Fibroblast of upper back skin (primary cell): ENCODE measurements at places on chromosomes 3 and 15.

DNA sequence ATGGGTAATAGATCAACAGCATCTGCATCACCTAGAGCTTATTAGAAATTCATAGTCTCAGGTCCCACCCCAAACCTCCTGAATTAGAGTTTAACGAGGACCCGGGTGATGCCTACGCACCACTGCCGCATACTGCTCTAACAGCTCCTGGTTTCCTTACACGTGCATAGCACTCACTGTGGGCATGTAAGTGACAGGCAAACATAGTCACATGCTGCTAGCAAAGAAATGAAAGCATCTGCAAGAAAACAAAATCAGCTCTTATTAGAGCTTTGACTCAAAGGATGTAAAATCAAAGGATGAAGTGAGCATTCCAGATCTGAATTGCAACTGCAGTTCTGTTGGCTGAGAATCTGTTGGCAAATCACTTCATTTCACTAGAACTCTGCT, 19.1 kb upstream of the RIOX2 start:
- no peak for DNase-seq

DNA sequence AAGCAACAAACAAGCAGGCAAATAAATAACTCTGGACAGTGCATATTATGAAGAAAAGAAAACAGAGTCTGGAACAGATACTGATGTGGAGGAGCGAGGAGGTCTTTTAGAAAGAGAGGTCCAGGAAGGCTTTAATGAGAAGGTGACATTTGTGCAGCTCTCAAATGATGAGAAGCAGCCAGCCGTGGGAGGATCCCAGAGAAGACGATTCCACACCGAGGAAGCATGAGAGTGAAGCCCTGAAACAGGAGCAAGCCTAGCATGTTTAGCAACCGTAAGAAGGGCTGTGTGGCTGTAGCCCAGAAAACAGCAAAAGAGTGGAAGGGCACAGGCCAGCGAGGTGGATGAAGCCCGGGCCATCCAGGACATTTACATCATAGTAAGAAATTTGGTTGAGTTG, 93.1 kb downstream of the RAD18 start:
- no peak for DNase-seq

DNA sequence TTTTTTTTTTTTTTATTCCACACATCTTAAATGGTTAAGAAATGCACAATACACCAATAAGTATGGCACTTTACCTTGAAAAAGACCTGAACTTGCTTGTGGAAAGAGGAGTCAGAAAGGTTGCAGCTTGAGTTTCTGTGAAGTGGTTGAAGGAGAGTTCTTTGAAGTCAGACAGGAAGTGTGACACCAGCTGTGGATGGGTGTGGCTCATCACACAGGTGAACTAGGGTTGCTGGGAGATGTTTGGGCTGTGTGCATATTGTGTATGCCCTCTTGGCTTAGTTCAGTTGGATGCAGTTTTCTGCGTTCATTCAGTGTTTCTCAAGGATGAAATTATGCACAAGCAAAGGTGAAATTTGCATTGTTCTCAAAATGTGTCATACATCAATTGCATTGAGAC, 6.3 kb downstream of the AEN start:
- DNase-seq = no peak

DNA sequence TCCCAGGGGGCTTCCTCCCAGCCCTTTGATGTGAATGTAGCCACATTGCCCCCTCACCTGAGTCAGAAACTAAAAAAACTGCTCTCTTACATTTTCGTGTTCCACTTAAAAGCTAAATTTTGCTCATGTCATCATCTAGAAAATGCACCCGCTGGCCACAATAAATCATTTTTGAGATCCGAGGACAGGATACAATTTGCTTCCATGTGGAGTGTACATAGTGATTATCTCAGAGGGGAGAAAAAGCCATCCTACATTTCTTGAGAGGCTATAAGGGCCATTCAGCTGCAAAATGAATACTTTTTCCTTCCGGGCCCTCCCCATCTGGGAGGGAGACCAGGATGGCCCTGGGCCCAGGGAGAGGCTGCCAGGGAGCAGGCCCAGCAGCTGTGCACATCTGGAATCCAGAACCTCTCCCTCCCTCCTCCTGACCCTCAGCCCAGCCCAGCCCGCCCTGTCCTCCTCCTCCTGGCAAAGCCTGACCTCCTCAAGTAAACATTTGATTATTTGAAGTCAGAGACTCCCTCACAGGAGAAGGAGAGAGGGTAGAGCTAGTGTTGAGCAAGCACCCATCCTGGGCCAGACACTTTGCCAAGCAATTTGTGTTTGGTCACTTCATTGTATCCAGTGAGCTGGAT, 59.1 kb downstream of the CORO2B start:
- peak; percentile 54 for DNase-seq

DNA sequence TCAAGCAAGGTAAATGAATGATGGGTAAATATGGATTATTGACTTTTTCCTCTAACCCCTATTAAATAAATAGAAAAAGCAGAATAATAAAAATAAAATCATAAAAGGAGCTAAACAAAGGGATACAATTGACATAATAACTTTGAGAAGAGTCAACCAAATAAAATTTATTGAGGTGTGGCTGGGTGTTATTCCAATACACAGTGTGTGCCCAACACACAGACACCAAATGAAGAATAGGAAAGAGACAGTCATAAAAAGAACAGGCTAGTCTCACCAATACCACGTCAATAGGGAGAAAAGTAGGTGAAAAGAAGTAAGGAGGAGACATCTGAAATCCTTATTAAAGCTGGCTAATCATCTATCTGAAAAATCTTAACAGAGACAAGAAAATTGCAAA, 127.1 kb downstream of the ZBBX start:
- no peak for DNase-seq

DNA sequence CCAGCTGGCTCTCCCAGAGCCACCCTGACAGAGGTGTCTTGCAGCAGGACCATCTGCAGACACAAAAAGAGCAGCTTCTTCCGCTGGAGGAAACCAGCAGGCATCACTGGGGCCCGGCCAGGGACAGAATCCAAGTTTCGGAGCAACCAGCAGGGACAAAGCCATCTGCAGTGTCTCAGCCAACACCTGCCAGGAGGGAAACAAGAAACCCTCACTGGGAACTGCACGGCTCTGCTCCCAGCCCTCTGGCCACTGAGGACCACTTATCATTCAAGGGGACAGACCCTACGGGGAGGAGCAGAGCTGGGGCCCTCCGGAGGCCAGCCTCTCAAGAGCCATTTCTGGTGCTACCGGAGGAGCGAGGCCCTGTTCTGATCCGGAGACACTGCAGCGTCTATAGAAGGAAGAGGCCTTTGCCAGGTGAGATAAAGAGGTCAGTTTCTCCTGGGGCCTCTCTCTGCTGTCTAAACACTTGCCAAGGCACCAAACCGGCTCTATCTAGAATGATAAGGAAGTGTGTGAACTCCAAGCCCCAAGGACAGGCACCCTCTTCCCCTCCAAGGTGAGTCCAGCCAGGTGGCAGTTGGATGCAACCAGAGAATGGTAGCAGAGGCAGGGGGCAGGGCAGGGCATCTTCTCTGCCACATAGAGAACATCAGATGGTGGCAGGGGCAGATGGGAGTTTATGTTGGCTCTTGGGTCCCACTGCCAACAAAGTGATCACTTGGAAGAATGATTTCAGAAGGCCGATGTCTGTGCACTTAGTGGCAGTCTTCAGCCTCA, 89.0 kb downstream of the CHSY1 start:
- DNase-seq = no peak

DNA sequence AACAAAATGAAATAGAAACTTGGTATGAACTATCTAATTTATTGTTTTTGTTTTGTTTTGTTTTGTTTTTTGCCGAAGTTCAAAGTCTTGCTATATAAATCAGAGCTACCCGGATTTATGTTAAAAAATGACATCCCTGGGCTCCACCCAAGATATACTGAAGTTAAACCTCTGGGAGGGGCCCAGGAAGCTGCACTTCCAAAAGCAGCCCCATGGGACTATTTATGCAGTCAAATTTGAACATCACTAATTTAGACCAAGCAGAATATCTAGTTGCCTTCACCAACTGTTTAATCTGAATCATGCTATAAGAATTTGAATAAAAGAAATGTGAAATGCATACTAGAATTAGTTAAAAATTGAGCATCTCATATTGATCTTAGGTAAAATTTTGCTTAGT, 32.2 kb downstream of the PEX5L start:
- DNase-seq = no peak

GRCh38 chr3:65619888-65620287, 418.8 kb downstream of the MAGI1 start:
- no peak for DNase-seq

DNA sequence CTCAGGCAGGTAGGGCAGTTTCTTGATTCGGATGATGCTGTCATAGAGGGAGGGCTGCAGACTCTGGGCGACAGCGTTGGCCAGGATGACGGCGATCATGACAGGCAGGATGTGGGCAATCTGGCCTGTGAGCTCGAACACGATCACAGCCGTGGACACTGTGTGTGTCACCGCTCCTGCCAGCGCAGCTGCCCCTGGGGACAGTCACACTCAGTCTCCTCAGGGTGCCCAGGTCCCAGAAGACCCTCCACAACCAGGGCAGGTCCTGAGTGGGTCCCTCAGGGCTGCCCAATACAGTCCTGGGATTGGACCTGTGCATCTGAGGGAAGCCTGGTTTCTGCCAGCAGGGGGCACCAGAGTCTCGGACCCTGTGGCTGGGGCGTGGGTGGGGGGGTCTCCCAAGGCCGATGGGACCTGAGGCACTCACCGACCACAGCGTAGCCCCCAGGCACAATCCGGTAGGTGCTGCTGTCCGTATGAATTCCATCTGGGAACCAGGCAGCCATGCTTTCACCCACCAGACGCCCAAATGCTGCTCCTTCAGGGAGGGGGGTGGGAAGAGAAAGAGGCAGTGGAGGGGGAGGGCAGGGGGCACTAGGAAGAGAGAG, 7.2 kb downstream of the CLCN2 start:
- DNase-seq = no peak

- DNase-seq = peak; percentile 4
Measured at GRCh38 chr3:98343647-98344507, 9.8 kb upstream of the OR5K4 start.

DNA sequence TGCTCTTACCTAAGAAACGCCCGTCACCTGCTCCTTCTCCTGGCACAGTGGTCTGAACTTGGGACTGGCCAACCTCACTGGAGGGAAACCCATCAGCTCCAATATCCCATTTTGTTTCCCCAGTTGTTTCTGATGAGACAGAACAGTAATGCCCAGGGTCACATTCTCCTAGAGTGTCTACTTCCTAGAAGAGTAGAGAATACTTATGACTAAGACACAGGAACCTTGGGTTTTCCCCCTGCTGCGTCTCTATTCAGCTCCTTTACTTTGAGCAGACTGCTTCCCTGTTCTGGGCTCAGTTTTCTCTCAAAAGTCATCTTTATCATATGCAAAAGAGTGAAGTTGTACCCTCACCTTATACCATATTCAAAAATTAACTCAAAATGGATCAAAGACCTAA, 79.4 kb downstream of the POLR2M start:
- DNase-seq = no peak

- DNase-seq = peak; percentile 67
Measured at GRCh38 chr3:170992854-170993253, 33.7 kb downstream of the SLC2A2 start.

DNA sequence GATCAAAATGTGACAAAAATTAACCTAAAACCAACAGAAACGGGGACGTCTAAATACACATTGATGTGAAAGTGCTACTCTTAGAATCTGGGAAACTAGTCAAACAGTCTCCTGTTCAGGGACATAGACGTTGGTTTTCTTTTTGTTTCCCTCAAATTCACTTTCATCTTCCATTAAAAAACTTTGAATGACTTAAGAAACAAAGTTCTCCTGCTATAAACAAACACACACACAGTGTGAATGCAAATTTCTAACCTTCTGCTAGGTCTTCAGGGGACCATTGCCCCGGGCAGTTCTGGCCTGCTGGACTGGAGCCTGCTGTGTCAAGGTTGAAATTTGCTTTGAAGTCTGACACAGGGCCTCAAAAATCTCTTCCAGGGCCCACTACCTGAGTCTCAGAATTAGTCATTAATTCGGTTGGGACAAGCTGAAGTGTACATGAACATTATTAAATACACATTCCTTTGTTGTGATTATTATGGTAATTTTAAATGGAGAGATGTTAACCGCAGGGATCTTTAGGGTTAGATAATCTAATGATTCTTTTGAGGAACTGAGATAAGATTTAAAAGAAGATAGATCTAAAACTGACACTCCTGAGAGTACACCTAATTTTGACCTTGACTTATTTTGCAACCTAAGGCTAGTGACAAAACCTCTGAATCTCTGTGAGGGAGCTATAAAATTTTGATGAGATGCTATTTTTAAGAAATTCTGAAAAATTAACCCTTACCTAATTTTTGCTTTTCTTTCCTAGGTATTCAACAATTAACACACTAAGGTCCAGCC, 1260.4 kb downstream of the ROBO1 start:
- DNase-seq = no peak

DNA sequence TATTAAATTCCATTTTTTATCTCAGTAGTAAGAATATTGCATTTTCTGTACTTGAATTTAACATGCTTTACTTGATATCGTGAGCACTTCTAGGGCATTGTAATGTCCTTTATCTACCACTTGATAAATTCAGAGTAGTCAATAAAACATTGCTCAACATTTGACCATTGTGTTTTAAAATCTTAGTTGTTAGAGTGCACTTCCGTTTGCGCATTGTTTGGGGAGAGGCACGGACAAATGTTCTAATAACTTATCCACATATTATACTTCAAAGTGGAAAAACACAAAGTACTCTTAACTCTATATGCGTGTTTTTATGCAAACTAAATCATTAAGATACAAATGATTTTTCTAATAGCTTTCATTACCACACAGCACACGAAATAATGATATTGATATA, 419 bp downstream of the FAM227B start:
- no peak for DNase-seq

DNA sequence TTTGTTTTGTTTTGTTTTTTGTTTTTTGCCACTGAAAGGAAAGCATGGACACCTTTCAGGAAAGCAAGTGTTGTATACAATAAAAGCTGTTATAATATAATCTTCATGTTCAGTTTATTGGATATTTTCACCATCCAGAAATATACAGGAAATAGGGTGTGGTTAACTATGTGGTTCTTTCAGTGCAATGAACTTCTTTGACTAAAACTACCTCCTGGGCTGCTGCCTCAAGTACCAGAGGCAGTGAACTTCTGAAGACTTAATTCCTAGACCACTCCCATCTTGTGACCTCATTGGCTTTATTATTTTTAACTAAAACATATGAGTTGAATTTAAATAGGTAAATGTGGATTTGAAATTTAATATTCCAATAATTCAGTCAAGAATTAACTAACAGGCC, 27.1 kb upstream of the TBL1XR1 start:
- DNase-seq = no peak

- no peak for DNase-seq
Measured at GRCh38 chr3:31392568-31392967, 140.2 kb upstream of the STT3B start.

DNA sequence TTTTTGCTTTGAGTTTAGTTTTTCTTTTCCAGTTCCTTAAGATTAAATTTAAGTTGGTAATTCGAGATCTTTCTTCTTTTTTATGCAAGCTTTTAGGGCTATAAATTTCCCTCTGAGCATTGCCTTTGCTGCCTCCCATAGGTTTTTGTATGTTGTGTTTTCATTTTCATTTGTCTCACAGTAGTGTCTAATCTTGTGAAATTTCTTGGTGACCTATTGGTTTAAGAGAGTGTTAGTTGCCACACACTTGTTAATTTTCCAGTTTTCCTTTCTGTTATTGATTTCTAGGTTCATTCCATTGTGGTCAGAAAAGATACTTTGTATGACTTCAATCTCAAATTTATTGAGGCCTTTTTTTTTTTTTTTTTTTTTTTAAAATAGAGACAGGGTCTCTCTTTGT, 18.3 kb upstream of the IL20RB start:
- no peak for DNase-seq
